ENCODE measurements at places on chromosomes 7 and 10. TPM values are rescaled to one million over a fixed set of nuclear protein-coding genes. Genes with fewer than 3 reads are reported as not detected.

GRCh38 chr7:2754086-2754485 is 66.1 kb downstream of the AMZ1 start:
- no peak for DNase-seq

DNA sequence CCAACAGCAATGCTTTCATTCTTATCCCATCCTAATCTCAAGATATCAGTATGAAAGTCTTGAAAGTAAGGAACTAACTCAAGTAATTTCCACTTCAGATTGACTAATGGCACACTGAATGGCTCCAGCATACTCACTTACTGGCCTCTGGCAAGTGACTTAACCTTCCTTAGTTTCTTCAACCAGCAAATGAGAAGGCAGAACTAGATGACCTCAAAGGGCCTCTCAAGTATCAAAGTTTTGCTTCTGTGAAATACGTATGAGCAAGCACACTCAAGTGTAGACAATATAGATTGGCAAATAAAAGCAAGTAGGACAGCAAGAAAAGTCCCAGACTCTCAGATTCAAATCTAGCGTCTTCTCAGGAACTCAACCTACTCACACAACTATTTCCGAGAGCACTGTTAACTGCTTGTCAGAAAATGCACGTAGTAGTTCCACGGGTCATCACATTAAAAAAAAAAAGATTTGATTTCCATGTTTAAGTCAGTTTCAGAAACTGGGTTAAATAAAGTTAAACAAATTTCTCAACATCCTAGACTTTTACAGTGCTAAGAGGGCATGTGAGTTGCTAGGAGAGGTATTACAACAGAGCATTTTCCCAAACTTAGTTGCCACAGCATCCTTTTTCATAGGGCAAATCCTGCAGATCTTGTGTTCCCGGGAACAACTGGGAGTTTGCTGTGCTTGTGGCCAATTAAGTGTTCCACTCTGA is 276.9 kb upstream of the KLF14 start:
- DNase-seq = peak; percentile 85

- DNase-seq = no peak
These were observed 84.1 kb upstream of the ETV1 start for GRCh38 chr7:14073543-14073942.

GRCh38 chr7:96921231-96921630 is 84.1 kb upstream of the DLX6 start:
- no peak for DNase-seq

The FXYD4 gene
- not detected for total RNA-seq

The FRAT1 gene
- 28.2 TPM for total RNA-seq

All from CD4-positive, CD25-positive, alpha-beta regulatory T cell (primary cell).